B cell (primary cell): ENCODE measurements at places on chromosomes 16 and 17. TPM values are rescaled to one million over a fixed set of nuclear protein-coding genes. Genes with fewer than 3 reads are reported as not detected.

TM4SF5 gene
- total RNA-seq = not detected in 2 replicates

TNRC6C gene
- total RNA-seq = 63.8 and 66.8 TPM in 2 replicates

KRT36 gene
- not detected in 2 replicates for total RNA-seq

HEATR9 gene
- not detected in 2 replicates for total RNA-seq

PYY gene
- not detected in 2 replicates for total RNA-seq

CCL2 gene
- 4.4 and 6.8 TPM in 2 replicates for total RNA-seq

CEP112 gene
- total RNA-seq = 4.6 and 8.5 TPM in 2 replicates

FAM171A2 gene
- total RNA-seq = 0.69 and 1.00 TPM in 2 replicates

PRAC1 gene
- total RNA-seq = not detected in 2 replicates

TMED6 gene
- total RNA-seq = 4.5 and 6.3 TPM in 2 replicates

NUPR1 gene
- total RNA-seq = not detected in 2 replicates

TEKT1 gene
- not detected in 2 replicates for total RNA-seq

IRX5 gene
- not detected in 2 replicates for total RNA-seq

CDIP1 gene
- total RNA-seq = 18.0 and 20.3 TPM in 2 replicates

PDE6G gene
- 0.69 and 0.92 TPM in 2 replicates for total RNA-seq

IL17C gene
- 1.4 and 1.5 TPM in 2 replicates for total RNA-seq

RCVRN gene
- total RNA-seq = not detected in 2 replicates

RMI2 gene
- total RNA-seq = 25.5 and 27.0 TPM in 2 replicates

PHLPP2 gene
- 16.1 and 17.6 TPM in 2 replicates for total RNA-seq

LDHD gene
- total RNA-seq = not detected in 2 replicates

ANKS4B gene
- not detected in 2 replicates for total RNA-seq

KRT31 gene
- not detected in 2 replicates for total RNA-seq

GDPD1 gene
- total RNA-seq = 2.7 and 2.8 TPM in 2 replicates

KRT32 gene
- not detected in 2 replicates for total RNA-seq

RAMP2 gene
- not detected in 2 replicates for total RNA-seq

KRT25 gene
- not detected in 2 replicates for total RNA-seq

KRTAP16-1 gene
- total RNA-seq = not detected in 2 replicates

DPEP3 gene
- 2.0 and 2.6 TPM in 2 replicates for total RNA-seq

NOL3 gene
- 0.66 and 0.96 TPM in 2 replicates for total RNA-seq

TEKT3 gene
- total RNA-seq = 0.49 TPM in 1 of 2 replicates, not detected in the other

FLOT2 gene
- total RNA-seq = 251 and 270 TPM in 2 replicates

PLEKHG4 gene
- 6.0 and 6.7 TPM in 2 replicates for total RNA-seq

COPRS gene
- 17.1 and 17.6 TPM in 2 replicates for total RNA-seq

ACE gene
- total RNA-seq = 0.67 and 1.4 TPM in 2 replicates

SLC5A10 gene
- total RNA-seq = not detected in 2 replicates

MATCAP1 gene
- total RNA-seq = 6.2 and 12.4 TPM in 2 replicates

PSMD12 gene
- 36.5 and 36.7 TPM in 2 replicates for total RNA-seq

MEIOC gene
- total RNA-seq = 0.12 and 0.29 TPM in 2 replicates

MILR1 gene
- total RNA-seq = 9.4 and 14.7 TPM in 2 replicates

PRR35 gene
- not detected in 2 replicates for total RNA-seq

KRT16 gene
- not detected in 2 replicates for total RNA-seq
